CD4-positive, alpha-beta T cell treated with Interleukin-4 for 4 hours (primary cell): ENCODE measurements at places on chromosomes 6 and 20.

DNA sequence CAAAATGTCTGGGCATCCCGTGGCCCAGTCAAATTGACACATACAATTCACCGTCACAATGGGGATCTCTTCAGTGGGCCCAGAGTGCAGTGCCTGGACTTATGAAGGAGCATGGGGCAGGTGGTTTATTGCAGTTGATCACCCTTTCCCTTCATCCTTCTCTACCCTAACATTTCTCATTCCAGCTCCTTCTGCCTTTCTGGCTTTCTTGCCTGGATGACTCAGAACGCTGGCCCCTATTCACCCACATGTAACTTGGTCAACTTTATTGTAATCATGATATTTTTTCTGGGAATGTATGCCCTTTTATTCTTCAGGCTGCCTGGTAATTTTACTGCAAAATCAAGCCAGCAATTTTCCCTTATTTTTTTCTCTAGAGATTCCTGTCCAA lies 179.9 kb upstream of the DTNBP1 start:
- no peak for DNase-seq

DNA sequence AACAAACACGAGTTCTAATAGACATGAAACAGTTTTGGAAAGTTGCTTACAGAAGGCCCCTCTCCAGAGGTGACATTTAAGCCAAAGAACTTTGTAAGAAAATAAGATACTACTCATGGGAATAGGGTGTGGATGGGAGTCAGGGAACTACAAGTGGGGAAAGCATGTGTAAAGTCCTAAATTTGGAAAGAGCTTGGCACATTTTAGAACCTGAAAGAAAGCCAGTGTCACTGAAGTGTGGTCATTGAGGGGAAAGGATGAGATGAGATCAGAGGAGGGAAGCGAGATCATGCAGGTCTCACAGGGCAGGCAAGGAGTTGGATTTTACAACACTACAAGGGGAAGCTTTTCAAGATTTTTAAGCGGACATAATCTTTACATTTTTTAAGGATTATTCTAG lies 38.0 kb downstream of the VGLL2 start:
- DNase-seq, result no peak

DNA sequence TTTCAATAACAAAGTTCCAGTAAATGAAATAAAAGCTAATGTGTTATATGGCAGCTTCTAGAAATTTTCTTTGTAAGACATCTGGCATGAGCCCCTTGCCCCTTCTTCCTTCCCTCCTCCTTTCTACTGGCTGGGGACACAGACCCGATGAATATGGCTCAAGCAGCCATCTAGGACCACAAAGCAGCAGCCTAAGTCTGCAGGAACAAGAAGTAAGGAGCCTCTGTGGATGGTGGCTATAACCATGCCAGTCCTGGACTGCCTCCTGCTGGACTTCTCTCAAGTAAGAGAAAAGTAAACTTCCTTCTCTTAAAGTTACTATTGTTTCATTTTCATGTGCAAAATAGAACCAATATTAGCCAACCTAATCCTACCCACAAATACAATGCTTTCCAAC lies 114.9 kb upstream of the DST start:
- no peak for DNase-seq

- DNase-seq, result no peak
Observed at GRCh38 chr6:163123098-163123497, 291.4 kb upstream of the QKI start.

DNA sequence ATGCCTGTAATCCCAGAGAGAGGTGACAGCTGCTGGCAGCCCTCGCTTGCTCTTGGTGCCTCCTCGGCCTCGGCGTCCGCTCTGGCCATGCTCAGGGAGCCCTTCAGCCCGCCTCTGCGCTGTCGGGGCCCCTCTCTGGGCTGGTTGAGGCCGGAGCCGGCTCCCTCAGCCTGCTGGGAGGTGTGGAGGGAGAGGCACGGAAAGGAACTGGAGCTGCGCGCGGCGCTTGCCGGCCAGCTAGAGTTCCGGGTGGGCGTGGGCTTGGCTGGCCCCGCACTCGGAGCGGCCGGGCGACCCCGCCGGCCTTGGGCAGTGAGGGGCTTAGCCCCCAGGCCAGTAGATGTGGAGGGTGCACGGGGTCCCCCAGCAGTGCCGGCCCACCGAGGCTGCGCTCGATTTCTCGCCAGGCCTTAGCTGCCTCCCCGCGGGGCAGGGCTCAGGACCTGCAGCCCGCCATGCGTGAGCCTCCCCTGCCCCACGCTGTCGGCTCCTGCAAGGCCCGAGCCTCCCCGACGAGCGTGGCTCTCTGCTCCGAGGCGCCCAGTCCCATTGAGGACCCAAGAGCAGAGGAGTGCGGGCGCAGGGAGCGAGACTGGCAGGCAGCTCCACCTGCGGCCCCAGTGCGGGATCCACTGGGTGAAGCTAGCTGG lies 34.6 kb downstream of the C6orf52 start:
- no peak for DNase-seq
